AG09309 (cell line): ENCODE measurements at places on chromosomes 2 and 18.

DNA sequence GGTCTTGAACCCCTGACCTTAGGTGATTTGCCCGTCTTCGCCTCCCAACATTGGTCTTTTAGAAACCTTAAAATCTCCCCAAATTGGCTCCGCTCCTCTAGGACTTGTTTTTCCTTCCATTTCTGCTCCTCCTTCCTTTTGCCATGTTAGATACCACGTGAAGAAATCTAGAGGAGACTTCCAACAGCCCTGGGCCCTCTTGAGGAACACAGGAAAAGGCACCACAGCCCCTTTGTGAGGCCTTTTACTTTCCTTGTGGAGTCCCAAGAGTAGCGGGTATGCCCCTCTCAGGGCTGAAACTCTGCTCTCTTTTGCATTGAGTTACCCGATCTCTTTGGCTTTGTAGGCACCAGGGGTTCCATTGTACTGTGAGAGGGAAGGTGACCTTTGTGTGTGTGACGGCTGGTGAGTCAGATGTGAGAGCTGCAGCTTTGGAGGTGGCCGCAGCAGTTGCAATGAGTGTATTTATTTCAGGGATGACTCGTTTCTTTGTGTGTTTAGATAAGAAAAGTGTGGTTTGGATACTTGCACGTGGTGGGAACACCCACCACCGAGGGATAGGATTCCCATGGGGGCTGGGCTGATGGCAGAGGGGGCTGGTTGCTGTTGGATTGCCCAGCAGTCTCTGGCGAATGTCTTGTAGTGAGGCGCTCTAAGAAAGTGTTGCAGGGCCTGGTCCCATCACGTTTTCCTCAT is 218.4 kb upstream of the HS6ST1 start:
- peak; percentile 80 for DNase-seq

DNA sequence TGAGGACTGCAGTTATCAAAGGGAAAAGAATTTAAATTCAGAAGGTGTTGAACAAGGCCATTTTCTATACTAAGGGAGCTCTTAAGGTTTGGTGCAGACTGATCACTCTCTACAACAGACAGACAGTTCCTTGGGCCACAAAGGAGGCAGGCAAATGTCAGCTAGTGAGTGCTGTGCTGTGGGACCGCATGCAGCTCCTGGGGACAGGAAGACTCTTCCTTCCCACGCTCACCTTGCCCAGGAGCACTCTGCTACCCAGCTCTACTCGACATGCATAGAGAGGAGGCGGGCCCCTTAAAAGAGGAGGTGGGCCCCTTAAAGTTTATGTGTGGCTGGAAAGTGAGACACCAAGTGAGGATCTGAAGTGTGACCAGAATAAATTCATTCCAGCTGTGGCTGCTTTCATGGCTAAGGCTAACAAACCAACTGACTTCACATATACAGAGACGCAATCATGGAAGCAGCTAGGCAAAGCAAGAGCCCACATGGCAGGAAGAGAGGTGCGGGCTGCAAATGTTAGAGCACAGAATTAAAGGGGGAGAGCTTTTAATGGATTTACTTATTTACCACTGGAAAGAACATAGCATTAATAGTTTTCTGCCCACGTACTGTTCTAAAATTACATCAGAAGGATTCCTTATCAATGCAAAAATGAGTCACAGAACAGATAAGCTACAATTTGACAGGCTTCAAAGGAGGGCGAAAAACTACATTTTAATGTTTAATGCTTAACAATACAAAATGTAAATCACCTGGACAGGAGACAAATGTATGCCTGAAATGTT is 101.4 kb upstream of the RNU4ATAC start:
- peak; percentile 5 for DNase-seq

GRCh38 chr2:181517685-181518301 is 60.6 kb downstream of the ITGA4 start:
- DNase-seq: no peak

GRCh38 chr2:102575888-102576287 is 43.5 kb upstream of the SLC9A2 start:
- no peak for DNase-seq

GRCh38 chr2:136126421-136126926 is 8.5 kb upstream of the CXCR4 start:
- DNase-seq: no peak

DNA sequence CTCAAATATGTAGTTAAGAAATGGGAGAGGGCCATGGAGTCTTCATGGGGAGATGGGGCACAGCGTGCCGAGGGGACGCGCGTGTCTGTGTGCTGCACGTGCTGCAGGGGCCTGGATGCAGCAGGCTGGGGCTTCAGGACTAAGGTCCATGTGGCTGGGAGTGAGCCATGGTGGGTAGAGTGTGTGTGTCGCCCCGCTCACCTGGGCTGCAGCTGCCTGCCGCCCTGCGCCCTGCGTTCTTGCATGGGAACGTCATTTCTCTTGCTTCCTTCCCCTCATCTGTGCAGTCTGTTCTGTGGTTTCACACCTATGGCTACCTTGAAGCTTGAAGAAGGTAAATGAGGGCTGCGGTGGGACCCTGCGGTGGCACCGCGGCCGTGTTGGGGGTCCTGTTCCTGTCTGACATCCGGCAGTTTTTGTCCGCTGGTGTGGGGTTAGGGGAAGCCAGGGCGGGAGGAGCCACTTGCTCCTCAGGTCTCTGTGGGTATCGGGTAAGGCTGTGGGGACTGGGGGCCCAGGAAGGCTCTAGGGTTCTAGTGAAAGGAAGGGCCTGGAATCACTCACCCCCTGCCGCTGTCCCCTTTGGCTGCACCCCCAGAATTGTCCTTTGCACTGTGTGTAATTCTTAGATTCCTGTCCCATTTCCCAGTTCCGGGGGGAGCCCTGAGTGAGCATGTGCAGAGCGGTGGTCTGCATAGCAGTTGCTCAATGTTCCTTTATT is 54.1 kb upstream of the HS6ST1 start:
- DNase-seq: no peak

- DNase-seq: peak; percentile 81
Observed at GRCh38 chr2:27380626-27381545, at the start of gene ZNF513. TSS of gene ZNF513 (minus strand) at chr2:27380734. CDS start at chr2:27380526, 208 bp downstream.

- no peak for DNase-seq
Observed at GRCh38 chr2:112787294-112787693, 3.0 kb upstream of the IL1A start.

GRCh38 chr2:48043746-48044145 is 137.4 kb upstream of the FBXO11 start:
- DNase-seq: no peak

DNA sequence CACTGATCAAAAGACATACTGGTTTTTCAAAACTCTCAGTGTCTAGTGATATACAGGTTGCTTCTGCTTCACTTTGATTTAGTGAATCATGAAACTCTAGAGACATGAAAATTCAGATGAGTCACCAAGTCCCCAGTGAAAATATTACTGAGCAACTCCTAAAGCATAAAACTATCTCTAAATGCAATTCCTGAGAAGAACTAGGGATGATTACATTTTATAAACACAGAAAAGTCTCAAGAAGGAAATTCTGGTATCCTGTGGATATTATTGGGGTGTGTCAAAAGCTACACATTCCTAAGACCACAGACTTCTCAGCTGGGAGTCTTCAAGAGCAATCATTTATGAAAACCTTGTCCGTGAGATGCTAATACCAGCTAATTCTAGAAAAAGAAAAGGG is 9.7 kb downstream of the LRRTM4 start:
- DNase-seq: no peak

DNA sequence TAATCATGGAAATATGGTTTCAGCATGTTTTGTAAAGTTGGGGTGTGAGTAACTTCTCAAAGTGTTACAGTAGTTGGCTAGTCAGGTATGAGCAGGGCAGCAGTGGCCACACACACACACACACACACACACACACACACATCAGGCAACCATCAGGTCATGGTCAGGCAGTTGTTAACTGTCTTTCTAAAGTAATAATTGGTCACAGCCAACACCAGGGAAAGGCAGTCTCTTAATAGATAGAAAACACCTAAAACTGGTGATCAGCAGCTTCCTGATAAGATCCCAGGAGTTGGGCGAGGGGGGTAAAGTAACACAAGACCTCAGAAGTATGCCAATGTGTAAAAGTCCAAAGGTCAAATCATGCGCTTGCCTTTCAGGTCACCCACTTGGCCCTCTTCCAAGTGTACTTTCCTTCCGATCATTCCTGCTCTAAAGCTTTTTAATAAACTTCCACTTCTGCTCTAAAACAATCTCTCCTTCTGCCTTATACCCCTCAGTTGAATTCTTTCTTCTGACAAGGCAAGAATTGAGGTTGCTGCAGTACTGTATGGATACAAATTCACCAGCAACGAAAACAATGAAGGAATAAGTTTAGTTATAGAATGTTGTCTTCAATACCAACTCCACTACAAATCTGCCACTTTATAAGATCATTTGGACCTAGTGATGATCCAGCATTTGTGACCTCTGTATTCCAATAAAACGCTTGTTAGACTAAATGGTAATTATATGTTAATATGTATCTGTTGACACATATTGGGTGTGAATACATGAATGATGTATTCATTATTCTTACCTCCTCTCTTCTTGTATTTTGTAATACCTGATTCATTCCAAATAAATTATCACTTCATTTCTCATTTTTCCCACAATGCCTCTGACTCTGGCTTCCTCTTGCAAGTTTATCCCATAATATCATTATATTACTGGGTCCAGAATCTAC is 254.3 kb downstream of the METTL4 start:
- DNase-seq: no peak

DNA sequence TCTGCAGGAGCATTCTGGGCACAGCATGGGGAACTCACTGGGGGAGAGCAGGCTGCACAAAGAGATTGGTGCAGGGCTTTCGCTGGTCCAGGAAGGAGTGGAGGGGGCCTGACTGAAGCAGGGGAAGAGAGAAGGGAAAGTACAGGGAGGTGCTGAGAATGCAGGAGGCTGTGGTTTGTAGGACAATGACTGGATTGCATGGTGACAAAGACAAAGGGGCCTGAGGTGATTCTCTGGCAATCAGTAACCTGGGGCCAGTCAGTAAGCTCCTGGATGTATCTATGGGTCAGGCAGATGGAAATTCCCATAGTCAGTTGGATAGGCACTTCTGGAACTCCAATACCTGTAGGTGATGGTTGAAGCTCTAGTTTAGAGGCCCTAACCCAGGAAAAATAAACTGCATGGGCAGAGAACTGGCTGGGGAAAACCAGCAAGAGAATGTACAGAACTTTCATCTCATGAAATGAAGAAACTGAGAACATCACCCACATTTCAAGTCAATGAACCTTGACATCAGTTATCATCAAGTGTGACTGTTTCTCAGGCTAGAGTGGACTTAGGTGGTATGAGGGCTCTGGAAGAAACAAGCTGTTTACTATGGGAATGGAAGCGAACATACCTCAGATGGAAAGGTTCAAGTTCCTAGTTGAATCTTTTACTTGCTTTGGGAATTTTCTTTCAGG is 193.2 kb downstream of the TPGS2 start:
- DNase-seq: no peak

DNA sequence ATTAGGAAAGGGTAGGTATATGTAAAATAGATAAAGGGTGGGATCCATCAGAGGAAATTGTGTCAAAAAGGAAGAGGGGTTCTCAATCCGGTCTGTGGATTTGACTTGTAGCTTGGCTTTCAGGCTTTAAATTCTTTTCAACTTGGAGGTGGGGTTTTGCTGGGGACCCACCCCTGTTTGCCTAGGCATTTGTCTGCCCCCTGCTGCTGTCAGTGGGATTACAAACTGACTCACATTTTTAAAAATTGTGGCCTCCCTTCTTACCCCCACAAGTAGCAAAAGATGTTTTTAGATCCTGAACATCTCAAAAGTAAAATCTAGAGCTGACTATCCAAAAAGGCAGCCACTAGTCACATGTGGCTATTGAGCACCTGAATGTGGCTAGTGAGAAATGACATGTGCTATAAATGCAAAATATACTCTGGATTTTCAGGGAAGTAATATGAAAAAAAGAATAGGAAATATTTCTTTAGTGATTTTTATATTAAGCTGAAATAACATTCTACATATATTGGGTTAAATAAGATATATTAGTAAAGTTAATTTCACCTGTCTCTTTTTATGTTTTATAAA is 178.9 kb downstream of the GFPT1 start:
- no peak for DNase-seq

DNA sequence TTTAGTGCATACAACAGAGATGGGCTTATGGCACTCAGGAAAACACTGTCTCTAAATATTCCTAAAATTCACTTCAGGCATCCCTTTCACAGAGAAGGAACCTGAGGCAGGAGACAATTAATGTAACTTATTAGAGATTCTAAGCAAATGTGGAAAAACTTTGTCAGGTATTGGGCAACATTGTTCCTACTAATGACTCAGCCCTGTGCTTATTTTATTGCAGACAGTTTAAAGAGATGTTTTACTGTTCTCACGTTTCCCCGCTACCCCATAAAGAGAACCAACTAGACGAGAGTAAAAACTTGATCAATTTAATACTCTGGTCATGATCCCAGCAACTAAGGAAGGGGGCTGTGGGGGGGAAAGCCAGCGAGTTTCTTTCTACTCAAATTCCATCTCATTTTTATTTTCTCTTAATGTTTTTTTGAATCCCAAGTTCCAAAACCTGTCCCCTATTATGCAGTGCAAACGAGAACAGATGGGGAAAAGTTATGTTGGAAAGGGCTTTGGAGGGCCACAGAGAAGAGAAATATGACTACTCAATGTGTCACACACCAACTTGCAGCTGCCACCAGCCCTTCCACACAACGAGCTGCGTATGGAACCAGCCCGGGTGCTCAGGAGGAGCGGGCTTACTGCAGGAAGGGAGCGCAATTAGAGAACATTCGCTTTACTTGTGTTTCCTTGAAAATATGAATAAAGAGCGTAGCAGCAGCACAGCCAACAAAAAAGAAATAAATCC is 18.7 kb upstream of the ACVR1 start:
- DNase-seq: peak; percentile 76

DNA sequence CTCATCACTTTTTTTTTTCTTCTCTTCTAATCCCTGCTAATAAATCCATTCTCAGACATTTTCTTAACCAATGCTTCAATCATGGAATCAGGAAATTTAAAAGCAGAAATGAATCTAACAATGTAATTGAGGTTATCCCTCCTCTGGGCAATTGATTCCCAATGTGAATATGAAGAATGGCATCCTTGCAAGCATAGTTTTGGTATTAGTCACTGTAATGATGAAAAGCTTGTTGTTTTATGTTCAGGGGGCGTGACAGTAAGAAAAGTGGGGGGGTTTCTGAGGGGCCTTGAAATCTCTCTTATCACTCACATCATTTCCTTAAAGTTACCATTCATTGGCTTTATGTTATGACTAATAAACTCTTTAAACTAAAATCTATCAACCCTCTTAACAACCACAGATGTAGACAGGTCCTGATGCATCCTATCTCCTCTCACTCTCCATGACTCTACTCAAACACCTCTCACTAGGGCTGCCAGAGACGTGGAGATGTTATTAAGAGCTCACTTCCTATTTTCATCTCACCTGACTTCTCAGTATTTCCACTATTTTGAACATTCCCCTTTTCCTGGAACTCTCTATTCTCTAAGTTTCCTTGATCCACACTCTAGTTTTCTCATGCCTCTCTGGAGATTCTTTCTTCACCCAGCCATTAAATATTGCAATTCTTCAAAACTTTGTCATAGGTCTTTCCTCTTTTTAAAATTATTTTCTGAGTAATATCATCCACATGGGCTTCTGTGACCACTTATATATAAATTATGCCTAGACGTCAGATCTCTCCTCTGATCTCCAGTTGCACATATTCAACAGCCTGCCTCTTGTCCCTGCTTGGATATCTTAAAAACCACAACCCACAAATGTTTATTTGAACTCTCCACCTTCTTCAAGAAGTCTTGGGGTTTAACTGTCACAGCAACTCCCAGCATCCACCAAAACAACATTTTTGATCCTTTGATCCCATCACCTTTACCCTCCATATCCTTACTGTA is 332.9 kb downstream of the CDH2 start:
- peak; percentile 52 for DNase-seq

- no peak for DNase-seq
Observed at GRCh38 chr2:197929008-197929885, 124.9 kb downstream of the PLCL1 start.
